G401 (cell line): ENCODE measurements at places on chromosomes 16 and 17.

DNA sequence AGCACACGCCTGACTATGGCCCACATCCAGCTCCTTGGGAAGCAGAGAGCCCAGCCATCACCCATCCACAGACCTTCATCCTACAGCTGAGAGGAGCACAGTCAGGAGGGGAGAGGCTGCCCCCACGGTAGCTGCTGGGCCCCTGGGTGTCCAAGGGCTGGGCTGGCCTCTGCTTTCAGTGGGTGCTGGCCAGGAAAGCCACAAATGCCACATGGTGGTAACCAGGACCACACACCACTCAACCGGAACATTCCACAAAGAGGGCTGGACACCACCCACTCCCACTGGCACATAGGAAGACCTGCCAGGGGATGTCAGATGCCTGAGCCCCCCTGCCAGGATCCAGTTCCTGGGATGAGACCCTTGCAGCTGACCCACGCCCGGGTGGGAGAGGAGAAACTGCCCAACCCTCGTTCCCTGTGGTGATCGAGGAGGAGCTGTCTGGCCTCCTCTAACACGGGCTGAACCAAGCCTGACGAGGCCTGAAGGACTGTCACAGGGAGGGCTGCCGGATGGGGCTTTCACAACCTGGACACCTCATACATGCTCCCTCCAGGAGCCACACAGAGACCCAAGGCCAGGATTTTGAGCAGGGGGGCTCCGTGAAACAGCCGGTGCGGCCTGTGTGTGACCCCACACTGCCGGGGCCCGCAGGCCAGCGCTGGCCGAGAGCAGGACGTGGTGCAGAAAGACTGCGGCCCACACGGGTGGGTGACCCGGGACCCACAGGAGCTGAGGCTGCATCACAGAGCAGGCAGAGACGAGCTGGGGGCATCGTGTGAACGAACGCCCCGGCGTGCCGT lies 30.7 kb downstream of the PIEZO1 start:
- no peak for DNase-seq

- DNase-seq: peak; percentile 75
These were observed 1.3 kb upstream of the HIC1 start for GRCh38 chr17:2053380-2054261.

GRCh38 chr17:38428643-38429371 lies 543 bp downstream of the ARHGAP23 start:
- no peak for DNase-seq

DNA sequence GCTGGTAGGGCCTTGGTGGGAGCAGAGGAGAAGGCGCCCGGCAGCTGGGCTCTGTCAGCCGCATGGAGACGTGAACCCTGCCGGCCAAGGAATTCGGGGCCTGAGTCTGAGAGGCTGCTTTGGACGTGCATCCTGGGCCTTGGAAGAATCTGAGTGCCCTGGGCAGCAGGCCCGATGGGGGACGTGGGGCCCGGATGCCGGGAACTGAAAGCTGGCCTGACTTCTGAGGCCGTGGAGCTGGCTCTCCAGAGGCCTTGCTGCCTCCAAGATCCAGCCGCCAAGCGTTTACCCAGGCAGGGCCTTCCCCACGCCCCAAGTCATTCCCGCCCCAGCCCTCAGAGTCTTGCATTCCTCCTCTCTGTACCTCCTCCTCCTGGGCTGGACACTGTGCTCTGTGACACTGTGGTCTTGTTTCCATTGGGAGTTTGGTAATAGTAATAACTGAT lies 37.2 kb downstream of the NKD1 start:
- no peak for DNase-seq

DNA sequence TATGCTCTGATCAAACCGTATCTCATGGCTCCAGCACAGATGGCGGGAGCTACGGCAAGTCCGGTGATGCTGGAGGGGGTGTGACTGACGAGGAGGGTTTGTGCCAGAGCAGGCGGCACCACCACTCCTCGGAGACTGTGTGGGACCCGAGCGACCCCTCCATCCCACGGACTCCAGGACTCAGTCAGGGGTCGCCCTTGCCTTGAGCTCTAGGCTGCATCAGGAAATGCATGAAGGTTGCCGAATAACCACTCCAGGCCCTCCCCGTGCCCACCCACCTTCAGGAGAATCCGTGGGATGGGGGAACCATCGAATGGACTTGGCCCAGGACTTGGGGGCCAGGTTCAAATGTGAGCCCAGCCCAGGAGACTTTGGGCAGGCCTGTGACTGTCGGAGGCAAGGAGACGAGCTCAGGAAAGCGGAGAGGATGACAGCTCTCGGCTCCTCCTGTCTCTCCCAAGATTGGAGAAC lies 60.2 kb upstream of the ZNF469 start:
- no peak for DNase-seq

- DNase-seq: no peak
These were observed 9.2 kb downstream of the SLC38A10 start for GRCh38 chr17:81285894-81286293.

- no peak for DNase-seq
These were observed 211.7 kb upstream of the CDH5 start for GRCh38 chr16:66154801-66155200.

GRCh38 chr17:81454473-81454872 lies 58.1 kb downstream of the ACTG1 start:
- no peak for DNase-seq

DNA sequence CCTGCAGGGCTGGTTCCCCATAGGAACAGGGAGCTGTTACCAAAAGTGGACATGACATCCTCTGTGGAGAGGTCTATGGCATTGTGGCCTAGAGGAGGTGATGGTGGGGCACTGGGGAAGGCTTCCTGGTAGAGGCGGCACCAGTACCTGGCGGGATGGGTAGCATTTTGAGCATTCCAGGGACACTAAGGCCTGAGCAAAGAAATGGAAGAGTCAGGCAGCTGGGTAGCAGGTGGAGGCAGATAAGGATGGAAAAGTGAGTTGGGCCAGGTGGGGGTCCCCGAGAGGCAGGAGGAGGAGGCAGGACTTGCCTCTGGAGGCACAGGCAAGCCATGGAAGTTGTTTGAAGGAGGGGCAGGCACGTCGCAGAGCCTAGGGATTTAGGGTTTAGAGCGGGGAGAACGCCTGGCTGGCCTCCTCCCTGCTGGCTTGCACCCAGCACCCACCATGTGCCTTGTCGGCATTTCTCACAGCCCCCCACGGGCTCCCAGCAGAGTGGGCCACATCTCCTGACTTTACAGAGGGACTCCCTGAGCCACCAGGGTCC lies 5.1 kb upstream of the ADCY7 start:
- no peak for DNase-seq

- no peak for DNase-seq
These were observed 5.3 kb downstream of the ARHGAP17 start for GRCh38 chr16:25009822-25010221.

DNA sequence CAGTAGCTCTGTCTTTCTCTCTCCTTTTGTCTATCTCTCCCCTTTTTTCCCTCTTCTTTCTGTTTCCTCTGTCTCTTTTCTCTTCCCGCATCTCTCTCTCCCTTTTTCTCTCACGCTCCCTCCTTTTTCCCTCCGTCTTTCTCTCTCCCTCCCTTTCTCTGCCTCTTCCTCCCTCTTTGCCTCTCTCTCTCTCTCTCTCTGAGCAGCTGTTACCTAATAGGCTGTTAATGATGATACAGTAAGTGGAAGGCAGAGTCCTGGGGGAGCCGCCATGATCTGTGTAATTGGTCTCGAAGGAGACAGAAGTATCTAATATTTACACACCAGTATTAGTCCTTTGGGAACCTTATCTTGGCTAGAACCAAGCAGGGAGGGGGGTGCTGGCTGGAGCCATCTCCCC lies 136.1 kb upstream of the CIBAR2 start:
- no peak for DNase-seq

DNA sequence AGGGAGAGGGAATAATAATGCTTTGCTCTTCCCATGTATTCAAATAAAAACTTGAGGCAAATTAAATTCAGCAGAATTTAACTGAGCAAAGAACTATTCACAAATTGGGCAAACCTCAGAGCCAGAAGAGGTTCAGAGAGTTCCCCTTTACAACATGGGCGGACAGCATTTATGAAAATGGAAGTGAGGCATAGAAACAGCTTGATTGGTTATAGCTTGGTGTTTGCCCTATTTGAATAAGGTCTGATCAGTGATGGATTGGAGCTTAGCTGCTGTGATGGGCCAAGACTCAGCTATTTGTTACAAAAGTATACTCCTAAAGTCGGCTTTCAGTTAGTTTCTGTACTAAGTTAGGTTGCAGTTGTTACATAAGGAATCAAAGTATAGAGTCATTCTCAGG lies 63.0 kb downstream of the TMEM100 start:
- DNase-seq: no peak

DNA sequence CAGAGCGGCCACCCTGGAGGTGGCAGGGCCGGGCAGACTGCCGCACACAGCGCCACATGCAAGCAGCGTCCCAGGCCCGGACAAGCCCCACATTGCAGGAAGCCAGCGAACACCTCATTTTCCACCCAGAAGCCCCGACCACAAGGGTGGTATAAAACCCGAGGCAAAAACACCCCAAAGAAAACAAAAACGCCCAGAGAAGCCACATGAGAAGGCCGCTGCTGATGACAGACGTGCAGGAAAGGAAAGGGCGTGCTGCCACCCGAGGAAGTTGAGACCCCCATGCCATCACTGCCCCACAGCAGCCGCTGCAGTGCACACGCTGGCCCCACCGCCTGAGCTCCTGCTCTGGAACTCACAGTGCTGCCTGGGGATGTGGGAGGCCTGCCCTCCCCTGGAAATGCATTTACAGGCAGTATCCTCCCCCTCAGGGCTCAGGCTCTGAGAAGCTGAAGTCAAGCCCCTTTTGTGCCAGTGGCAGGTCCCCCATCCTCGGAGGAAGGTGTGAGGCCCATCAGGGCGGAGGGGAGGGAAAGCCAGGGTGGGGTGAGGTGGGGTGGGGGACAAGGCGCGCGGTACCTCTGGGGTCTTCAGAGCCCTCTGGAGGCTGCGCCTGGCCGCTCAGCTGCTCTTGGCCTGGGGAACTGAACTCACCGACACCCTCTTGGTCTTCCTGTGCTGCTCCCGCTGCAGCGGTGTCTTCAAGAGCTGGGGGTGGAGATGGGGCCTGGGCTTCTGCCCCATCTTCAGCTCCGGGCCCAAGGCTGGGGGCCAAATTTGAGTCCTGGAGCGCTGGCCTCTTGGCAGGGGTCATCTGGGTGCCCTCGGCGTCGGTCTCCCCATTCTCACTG lies 62.0 kb downstream of the IL21R start:
- no peak for DNase-seq

GRCh38 chr16:85910854-85911247 lies 11.9 kb downstream of the IRF8 start:
- no peak for DNase-seq

DNA sequence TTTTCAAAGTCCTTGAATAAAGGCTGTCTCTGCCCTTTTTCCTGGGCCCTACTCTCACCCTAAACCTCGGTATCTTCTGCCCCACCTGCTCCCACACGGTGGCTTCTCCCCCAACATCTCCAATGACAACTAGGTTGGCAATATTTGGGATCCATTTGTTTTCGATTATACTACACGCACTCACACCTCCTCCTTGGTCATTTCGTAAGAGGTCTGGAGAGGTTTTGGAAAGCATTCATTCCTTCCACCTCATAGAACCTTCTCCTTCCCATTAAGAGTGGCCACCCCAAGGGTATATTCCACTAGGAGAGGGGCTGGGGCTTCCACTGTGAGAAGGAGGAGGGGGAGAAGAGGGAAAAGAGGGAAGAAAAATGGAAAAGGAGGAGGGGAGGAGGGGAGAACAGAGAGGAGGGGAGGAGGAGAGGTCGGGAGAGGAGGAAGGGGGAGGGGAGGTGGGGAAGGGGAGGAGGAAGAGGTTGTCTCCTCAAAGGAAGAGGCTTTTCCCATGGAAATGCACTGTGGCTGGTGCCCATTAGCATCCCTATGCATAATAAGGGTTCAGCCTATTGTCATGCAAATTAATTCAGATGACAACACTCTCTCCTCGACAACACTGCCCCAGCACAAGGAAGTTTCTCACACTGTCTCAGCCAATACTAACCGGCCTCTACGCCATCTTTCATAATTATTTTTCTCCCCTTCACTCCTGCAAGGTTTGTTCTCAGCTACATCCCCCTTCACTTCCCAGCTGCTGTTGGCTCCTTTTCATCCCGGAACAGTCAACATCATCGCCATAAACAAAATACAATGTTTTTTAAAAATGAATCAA lies 30.0 kb downstream of the SOX9 start:
- DNase-seq: no peak

DNA sequence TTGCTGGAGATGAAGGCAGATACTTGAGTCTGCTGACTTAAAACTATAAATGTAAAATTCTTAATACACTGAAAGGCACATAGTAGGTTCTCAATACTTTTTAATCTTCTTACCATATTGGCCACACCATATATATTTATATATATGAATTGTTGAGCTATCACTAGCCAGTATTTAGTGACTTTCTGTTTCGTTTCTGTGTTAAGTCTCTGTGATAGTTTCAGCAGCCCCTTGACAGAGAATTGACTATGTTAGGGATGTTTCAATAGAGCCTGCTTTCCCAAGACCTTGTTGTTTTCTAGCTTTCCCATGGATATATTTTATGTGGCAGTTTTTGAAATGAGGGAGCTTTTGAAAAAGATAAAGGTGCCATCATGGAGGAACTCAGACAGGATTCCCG lies 206.5 kb upstream of the GOT2 start:
- no peak for DNase-seq

DNA sequence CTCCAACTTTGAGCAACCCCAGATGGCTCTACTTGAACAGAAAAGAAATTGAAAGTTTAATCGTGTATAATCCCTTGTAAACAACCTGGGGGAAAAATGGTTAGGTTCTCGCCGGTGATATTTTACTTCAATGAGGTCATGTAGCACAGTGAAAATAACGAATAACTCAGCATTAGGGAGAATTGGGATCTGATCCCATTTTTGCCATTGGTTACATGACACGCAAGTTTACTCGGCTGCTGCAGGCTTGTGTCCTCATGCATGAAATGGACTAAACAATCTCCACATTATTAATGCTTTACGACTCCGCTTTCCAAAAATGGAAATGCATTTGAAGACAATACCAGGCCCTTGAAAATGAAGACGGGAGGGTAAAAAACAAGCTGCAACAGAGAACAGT lies 45.5 kb upstream of the LRRC37A3 start:
- peak; percentile 41 for DNase-seq

DNA sequence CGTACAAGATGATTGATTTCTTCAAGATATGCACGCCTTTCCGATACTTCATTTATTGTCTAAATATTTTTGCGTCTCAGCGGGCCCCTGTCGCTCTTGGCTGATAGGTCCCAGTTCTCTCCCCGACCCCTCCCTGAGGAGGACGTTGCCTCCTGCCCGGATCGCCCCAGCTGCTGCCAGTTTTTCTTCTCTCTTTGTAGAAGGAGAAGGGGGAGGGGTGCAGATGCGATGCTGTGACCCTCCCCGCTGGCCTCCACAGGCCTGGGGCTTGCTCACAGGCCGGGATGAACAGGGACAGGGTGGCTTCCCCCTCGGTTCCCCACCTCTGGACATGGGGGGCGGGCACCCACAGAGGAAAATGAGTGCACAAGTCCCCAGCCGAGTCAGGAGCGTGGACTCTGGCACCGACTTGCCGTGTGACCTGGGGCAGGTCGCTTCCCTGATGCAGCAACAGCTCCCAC lies 53.6 kb upstream of the ZC3H18 start:
- no peak for DNase-seq
